EL (cell line): ENCODE measurements at places on chromosomes 3 and 15.

- no peak for DNase-seq
Measured at GRCh38 chr3:38163117-38163840, 2.1 kb upstream of the OXSR1 start.

DNA sequence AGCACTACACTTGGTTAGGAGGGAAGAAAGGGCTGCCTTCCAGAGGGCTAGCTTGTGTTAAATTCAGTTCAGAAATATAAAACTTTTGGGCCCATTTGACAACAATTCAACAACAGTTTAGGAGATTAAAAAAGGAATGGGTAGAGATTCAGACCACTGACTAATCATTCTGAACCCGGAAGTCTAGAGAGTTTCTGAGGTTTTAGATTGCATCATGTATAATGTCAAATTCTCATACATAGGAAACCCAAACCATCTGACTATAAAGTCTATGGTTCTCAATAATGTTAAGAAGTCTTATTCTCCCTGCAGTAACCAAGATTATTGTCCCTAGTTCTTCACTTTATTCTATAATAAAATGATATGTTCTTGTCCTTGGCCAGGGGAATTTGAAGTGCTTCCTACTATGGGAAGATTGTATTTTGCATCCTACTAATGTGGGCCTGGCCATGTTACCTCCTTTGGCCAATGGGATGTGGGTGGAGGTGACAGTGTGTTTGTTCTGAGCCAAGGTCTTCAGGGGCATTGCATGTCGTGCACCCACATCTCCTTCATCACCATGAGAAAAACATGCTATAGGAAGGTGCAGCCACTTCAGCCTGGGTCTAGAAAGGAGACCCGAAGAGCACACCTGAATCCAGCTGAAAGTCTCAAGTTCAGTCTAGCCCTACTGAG is 66.4 kb upstream of the CCNL1 start:
- DNase-seq = peak; percentile 20

- no peak for DNase-seq
Measured at GRCh38 chr15:77513226-77513625, 92.5 kb downstream of the HMG20A start.

- DNase-seq = no peak
Measured at GRCh38 chr3:134136604-134137003, 106.9 kb upstream of the SLCO2A1 start.

DNA sequence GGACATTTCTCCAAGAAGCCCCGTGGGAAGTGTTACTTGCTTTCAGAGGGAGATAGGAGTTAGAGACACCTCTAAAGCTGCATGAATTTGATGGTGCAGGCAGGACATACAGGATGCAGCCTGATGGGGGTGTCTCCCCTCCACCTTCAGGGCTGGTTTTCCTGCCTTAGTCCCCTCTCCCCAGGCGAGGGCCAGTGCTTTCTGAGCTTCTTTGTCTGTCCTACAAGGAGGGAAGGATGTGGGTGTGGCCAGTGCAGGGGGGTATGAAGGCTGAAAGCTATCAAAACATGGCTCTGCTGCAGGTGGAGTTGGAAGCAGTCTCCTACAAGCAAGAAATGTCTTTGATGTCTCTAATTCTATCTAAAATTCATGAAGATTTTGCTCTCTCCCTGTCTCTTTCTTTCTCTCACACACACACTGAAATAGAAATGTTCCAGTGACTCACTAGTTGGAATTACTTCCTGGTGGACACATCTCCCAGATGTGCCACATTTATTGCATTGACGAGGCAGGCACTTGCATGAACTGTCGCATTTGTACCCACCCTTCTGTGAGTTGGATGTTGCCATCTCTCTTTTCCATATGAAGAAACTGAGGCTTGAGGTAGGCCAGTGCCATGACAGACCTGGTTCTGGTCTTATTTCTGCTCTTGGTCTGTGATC is 13.9 kb upstream of the PODXL2 start:
- peak; percentile 31 for DNase-seq

GRCh38 chr3:129507181-129507831 is 21.1 kb upstream of the RHO start:
- no peak for DNase-seq

- DNase-seq = no peak
Measured at GRCh38 chr15:49490966-49491365, 67.9 kb downstream of the FGF7 start.

- no peak for DNase-seq
Measured at GRCh38 chr15:40327457-40327856, 4.0 kb downstream of the INAFM2 start.

DNA sequence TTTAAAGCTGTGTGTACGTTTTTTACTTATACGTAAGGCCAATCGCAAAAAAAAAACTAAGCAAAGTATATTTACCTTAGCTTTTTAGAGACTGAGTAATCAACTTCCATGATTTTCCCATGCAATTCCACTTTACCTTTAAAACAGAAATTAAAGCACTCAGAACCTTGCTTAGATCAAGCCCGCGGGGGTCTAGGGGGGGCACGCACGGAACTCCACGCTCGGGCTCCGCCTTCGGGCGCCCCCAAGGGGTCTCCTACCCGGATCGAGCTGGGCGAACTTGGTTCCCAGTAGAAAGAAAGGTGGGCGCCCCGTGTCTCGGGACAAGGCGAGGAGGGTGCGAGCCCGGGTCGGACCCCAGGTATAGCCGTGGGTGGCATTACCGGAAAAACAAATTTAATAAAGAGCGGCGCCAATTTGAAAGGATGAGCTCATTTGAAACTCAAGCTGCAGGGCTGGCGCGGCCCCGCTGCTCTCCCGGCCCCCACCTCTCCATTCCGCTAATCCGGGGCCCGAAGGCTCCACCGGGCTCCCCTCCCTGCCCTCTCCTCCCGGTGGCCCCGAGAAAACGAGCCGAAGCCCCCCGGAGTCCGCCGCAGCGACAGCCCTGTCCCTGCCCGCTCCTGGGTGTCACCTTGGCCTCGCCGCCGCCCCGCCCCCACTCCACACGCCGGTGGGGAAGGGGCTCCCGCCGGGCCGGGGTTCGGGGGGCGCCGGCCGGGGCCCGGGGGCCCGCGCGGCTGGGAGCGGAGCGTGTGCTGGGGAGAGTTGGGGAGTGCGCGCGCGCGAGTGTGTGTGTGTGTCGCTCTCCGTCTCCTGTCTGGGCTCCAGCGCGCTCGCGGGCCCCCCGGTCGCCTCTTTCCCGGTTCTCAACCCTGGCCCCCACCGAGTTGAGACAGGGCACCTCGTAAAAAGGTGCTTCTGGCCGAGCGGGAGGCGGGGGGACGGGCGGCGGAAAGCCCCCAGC is 1.5 kb downstream of the IGF2BP2 start:
- DNase-seq = peak; percentile 53

- DNase-seq = no peak
Measured at GRCh38 chr3:131636266-131636775, 133.6 kb upstream of the MRPL3 start.

DNA sequence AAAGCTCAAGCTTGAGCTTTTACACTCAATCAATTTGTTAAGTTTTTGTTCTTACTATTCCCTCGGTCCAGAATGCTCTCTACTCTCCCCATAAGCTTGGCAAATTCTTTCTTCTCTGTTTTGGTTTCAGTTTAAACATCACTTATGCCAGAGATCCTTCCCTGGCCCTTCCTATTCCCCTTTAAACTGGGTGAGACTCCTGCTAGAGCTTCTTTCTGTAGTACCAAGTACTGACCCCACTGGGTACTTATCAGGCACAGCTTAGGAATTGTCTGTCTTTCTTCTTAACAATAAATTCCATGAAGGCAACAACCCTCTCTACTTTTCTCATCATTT is 76.7 kb upstream of the PHLDB2 start:
- no peak for DNase-seq

DNA sequence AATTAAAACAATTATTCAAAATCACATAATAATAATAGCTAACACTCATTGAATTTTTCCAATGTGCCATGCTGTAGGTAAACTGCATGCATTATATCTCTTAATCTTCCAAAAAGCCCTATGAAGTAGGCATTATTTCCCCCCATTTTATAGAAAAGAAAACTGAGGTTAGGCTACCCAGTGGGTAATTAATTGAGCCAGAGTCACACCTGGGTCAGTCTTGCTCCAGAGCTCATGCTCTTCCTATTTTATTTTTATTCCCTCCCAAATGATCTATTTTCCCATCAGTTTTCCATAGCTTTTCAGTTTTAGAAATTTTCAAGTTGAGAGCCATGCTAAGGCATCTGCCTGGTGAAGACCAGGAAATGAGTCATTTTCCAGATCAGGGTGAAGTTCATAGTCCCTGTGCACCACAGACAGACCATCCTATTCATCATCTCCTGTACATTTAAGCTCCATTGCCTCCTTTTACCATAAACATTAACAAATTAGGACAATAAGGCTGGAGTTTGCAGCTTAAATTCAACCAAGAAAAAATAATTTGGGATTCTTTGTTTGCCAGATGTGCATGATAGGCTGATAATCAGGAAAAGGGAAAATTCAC is 417.3 kb downstream of the OTOL1 start:
- peak; percentile 82 for DNase-seq

- DNase-seq = no peak
Measured at GRCh38 chr15:55110446-55110845, 86.3 kb downstream of the RSL24D1 start.
